ENCODE measurements at places on chromosomes 1 and 21.
A peak's percentile ranks its signal among the peaks of the same experiment; 100 is the strongest.

- no peak for DNase-seq
These were observed 10.4 kb downstream of the HYI start for GRCh38 chr1:43443197-43443946.

DNA sequence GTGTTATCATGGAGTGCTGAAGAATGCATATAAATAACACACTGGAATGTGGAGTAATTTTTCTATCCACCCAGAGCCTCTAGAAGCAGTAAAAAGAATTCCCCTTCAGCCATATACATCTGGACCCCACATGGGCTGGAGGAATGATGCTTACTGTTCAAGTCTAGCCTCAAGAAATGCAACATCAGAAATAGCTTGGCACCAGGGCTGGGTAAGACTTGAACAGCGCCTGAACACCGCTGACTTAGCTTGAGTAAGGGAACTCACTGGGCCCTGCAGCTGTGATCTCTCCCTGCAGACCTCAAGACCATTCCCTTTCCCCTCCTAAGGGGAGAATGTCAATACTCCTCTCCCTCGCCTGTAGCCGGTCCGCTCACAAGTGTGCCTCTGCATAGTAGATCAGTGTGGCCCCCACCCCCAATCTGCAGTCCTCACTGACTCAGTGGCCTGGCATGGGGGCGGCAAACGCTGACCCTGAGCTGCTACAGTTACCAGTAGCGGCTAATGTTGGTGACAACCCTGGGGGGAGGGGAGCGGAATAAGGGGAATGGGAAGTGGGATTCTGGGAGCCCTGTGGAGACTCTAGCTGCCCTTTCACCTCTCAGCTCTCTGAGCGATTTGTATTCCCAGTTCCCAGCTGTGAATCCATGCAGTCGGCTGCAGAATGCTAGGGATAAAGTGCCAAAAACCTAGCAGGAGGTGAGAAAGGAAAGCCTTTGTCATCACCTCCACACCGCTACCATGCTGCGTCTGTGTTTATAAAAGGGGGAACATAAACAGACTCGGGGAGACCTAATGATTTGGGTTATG, 483.9 kb downstream of the DISC1 start:
- no peak for DNase-seq

- DNase-seq: no peak
These were observed 8.3 kb upstream of the GUK1 start for GRCh38 chr1:228131766-228132165.

DNA sequence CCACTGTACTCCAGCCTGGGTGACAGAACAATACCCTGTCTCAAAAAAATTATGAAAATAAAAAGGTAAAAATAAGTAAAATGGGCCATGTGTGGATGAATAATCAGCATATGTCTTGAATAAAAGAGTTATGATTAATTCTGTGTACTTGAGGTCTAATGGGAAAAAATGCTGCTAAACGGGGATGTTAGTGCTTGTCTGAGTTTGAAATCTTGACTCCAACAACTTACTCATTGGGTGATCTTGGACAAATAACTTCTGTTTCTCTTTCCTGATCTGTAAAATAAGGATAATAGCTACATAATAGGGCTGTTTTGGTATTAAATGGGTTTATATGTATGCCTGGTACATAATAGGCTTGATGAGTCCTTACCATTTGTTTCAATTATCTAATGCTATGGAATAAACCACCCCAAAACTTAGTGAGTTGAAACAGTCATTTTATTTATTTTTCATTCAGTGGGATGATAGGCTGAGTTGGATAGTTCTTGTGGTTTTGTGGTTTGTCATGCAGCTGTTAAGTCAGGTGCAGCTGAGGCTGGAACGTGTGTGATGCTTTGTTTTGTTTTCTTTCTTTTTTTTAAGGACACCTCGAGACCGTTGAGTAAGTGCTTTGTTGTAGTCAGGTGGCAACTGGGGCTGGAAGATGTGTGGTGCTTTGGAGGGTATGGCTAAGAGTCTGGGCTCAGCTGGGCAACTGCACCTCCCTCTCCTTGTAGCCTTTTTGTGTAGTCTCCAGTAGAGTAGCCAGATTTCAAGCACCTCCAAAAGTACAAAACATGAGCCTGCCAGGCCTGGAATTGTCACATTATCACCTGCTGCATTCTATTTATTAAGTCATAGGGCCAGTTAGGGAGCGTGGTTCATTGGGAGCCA, 4.9 kb downstream of the MDM4 start:
- DNase-seq: peak; percentile 44

- no peak for DNase-seq
These were observed 2.5 kb downstream of the ABCA4 start for GRCh38 chr1:94118471-94118870.

Data from T-helper 9 cell (primary cell).